Islet precursor cell (in vitro differentiated cells): ENCODE measurements at places on chromosomes 12 and 14.

GRCh38 chr14:101969481-101969880 lies 5.1 kb downstream of the DYNC1H1 start:
- DNase-seq, result no peak

DNA sequence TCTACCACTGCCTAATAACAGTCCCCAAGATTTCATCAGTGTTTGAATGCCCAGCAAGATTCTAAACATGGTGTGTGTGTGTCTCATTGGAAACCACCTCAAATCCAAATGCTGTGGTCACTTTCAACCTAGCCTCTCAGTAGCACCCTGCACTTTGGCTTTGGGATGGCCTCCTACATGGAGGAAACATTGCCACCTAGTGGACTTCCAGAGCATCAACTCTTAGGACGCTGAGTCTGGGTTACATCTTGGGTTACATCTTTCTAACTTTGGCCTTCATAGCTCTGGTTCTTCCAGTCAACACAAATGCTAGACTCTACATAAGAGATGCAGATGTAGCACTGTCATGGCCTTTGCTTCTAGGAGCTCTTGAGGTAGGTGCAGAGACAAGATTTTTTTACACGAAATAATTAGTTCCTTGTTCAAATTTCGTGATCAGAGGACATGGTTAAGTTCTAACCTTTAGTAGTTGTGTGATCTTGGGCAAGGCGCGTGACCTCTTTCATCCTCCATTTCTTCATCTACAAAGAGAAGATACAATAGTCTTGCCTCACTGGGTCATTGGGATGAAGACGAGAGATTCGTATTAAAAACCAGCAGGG lies 113.5 kb upstream of the VASH1 start:
- peak; percentile 62 for DNase-seq

- no peak for DNase-seq
Measured at GRCh38 chr12:130601327-130601726, 114.8 kb downstream of the RIMBP2 start.

- no peak for DNase-seq
Measured at GRCh38 chr14:63650256-63650952, 8.7 kb upstream of the WDR89 start.

DNA sequence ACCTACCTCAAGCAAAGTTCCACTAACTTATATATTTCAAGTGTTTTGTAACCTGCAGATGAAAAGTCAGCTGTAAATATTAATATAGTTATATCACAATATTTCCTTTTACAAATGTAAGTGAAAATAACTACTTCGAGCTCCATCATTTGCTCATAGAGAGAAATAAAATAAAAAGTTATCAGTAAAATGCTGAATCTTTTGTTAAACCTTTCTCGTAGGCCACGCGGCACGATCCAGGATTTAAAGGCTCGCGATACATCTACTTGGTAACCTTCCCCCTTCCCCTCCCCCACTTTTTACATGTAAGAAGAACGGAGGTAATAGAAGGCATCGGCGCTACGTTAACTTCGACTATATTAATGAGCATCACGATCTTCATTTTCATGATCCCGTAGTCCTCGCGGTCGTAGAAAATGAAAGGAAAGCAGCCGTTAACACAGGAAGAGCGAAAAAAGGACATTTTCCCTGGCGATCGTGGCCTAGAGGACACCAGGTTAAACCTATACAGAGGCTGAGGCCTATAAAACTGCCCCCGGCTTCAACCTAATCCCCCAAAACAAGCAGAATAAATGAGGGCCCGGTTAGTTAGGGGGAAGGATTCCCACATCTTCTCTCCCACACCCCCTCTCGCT lies 508 bp downstream of the HNRNPC start:
- DNase-seq, result no peak

GRCh38 chr12:15334225-15334624 lies 11.9 kb downstream of the PTPRO start:
- no peak for DNase-seq

- DNase-seq, result no peak
Measured at GRCh38 chr14:94914191-94914590, 144.3 kb upstream of the GSC start.

- no peak for DNase-seq
Measured at GRCh38 chr12:9052610-9053009, 63.1 kb downstream of the A2M start.

GRCh38 chr12:122422730-122423257 lies 325 bp upstream of the CLIP1 start:
- peak; percentile 80 for DNase-seq

- no peak for DNase-seq
Measured at GRCh38 chr12:27779416-27779919, 565 bp upstream of the KLHL42 start.

GRCh38 chr14:44963775-44964380 lies 1.9 kb downstream of the TOGARAM1 start:
- DNase-seq, result peak; percentile 55

DNA sequence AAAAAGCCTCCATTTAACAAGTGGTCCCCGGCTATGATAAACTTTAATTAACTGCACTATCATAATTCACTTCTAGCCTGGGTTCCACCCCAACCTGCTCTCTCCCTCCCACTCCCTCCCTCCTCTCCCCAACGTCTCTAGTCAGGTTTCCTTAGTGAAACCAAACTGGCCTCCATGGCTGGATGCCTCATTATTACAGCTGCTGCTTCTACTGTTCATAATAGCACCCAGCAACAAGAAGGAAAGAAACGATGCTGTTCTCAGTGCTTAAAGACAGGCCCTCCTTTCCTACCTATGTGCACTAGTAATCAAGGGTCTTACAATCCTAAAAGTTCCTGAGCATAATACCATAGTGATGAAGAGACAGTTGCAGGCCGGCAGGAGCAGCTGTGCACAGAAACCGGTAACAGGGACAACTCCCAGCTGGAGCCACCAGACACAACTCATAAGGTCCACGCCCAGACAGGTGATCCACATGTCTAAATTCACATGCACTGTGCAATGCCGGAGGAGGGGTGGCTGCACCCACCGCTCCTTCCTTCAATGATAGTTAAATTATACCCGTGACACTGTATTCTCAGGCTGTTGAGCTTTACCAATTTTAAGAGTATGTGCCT lies 6.2 kb downstream of the IRF2BPL start:
- DNase-seq, result no peak

GRCh38 chr12:1930803-1931597 lies 12.5 kb upstream of the CACNA2D4 start:
- peak; percentile 59 for DNase-seq

- no peak for DNase-seq
Measured at GRCh38 chr14:60085085-60085484, 6.6 kb upstream of the PCNX4 start.

GRCh38 chr12:44848703-44849085 lies 27.4 kb downstream of the NELL2 start:
- DNase-seq, result no peak

DNA sequence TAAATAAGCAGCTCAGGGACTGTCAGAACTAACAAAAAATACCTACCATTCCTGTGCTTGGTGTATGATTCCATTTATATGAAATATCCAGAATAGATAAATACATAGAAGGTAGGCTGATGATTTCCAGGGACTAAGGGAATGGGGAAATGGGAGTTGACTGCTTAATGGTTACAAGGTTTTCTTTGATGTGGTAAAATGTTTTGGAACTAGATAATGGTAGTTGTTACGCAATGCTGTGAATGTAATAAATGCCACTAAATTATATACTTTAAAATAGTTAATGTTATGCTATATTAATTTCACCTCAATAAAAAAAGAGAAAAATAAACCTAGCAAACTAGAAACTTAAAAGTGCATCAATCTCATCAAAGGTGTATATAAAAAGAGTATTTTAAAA lies 41.1 kb downstream of the CEP83 start:
- DNase-seq, result no peak

GRCh38 chr12:93361151-93361919 lies 16.4 kb upstream of the NUDT4 start:
- peak; percentile 69 for DNase-seq

DNA sequence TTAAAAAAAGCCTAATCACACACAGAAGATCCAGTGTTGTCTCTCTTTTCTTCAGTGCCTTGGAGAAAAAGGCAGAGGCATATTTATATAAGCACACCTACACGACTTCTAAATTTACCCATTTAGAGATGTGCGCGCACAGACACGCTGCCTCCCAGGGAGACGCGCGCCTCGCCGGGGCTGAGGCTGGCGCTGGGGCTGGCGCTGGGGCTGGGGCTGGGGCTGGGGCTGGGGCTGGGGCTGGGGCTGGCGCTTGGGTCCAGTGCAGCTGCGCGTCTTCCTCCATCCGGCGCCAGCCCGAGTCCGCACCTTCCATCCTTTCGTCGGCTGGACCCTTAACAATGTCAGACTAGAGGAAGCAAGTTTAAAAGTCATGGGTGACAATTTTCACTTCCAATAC lies 118.4 kb upstream of the ARID2 start:
- DNase-seq, result no peak
